ENCODE measurements at places on chromosomes 6 and 20.

GRCh38 chr6:53702316-53702715 lies 36.8 kb upstream of the KLHL31 start:
- no peak for DNase-seq

DNA sequence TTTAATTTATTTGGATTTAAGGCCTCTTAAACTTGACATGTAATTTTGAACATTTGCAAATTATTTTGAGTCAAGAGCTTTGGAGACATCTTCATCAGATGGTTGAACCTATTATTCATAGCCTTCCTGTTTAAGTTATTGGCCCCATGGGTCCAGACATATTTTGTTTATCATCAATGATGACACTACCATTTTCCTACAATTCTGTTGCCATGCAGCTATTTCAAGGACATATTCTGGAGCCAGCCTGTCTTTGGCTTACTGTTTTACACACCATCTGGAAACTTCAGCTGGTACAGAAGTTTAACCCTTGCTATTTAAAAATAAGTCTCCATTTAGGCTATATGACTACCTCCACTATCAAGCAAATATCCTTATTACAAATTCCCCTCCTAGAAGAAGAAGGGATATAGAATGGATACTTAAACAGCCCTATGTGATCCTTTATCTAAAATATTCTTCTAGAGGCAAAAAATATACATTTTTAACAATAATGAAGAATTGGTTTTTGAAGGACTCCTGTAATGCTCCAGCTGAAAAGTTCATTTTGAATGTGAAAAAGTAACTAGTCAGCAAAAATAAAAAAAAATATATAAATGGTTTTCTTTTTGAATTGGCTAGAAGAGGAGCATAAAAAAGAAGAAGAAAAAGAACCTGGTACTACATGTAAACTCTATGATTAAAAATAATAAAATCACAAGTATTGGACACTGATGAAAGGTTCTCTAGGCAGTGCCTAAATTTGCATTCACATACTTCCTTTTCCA lies 544.0 kb upstream of the HS3ST5 start:
- DNase-seq, result no peak

DNA sequence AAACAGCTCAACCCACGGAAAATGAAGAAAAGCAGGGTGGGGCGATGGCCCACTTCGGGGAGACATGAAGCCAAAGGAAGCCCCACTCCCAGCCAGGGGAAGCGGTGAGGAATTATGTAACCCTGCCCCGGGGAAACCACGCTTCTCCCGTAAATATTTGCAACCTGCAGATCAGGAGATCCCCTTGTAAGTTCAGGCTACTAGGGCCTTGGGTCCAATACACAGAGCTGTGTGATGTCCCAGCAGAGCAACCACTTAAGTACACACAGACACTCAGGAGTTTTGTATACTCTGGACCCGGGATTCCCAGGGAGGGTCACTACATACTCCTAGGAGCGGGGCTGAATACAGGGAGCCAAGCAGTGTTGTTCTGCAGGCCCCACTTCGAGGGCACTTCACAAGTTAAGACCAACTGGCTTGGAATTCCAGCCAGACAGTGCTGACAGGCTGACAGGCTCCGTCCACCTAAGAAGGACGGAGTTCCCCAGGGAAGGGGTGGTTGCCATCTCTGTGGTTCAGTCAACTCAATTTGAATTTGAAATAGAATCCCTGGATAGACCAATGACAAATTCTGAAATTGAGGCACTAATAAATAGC lies 301.4 kb upstream of the THEMIS start:
- no peak for DNase-seq

- no peak for DNase-seq
Observed at GRCh38 chr6:125743604-125744003, 5.8 kb upstream of the HEY2 start.

- no peak for DNase-seq
Observed at GRCh38 chr20:62500237-62500864, 24.6 kb upstream of the GATA5 start.

DNA sequence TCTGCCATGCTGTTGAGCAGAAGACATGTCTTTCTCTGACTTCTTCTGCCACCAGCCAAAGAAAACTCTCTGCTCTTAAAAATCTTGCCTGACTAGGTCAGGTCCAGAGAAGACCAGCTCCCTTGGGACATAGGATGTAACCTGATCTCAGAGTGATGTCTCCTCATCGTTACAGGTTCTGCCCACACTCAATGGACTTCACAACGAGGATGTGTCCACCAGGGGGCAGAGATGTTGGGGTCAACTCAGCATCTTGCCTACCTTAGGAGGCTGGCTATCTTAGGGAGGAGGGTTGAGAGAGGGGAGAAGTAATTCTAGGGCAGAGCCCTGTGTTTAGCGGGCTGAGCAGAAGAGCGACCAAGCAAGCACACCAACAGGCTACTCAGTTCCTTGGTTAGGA lies 207.6 kb upstream of the CDH4 start:
- no peak for DNase-seq

DNA sequence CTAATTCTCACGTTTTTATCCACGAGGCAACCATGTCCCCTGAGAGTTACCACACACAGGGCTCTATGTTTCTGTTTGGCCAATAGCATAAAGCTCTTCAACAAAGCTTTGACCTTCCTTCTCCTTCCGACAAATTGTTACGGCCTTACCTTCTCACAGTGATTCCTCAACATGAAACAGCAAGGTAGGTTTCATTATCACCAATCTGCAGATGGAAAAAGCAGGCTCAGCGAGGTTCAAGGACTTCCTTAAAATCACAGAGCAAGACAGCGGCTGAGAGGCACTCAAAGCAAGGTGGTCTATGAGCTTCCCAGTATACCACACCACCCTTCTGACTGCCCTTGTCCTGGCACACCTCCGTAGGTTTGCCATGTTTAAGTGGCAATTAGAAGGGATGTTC lies 360.0 kb downstream of the CD83 start:
- no peak for DNase-seq

DNA sequence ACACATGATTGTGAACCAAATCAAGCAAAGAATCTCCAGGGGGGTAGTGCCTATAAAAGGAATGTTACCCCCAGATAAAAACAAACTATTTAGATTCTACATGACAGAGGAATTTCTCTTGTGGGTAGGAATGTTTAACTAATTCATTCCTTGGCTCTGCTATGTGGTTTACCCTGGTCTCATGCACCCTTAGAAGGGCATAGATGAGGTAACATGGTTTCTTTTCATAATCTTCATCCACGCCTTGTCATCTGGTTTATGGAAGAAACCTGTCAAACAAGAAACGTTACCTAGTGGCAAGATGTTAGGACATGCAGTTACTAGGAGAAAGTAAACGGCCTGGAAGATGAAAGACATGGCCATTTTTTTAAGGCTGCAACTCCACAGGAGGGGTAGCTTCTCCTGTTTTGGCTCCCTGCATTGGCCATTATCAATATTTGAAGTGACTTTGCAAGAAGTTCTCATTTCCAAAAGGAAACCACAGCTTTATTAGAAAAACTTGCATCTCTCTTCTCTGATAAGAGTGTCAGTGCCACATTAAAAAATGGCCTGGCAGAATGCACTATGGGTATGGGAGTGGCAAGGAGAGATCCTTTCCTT lies 45.5 kb downstream of the STX11 start:
- DNase-seq, result no peak

DNA sequence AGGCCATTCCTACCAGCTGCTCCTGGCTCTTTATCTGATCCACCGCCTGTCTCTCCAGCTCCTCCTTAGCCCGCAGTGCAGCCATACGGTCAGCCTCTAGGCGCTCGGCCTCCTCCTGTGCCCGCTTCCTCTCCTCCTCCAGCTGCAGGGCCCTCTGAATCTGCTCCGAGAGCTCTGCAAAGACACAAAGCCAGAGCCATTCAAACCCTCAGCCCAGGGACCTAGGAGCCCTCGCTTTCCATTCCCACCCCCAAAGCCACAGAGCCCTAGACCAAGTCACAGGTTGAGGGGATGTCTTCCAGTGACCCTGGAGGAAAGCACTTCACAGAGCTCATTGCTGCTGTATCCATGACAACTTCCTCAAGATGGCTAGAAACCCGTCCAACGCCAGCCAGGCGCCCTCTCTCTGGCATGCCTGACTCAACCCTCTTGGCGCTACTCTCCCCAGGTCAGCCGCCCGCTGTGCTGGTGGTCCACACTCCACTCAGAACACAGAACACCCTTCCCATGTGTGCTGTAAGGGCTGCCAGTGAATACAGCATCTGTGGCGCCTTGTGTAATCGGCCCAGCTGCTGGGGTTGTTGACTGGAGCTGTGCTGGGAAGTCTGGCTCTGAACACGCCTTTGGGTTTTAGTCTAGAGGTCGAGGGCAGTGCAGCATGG lies 49.3 kb downstream of the EZR start:
- peak; percentile 63 for DNase-seq

DNA sequence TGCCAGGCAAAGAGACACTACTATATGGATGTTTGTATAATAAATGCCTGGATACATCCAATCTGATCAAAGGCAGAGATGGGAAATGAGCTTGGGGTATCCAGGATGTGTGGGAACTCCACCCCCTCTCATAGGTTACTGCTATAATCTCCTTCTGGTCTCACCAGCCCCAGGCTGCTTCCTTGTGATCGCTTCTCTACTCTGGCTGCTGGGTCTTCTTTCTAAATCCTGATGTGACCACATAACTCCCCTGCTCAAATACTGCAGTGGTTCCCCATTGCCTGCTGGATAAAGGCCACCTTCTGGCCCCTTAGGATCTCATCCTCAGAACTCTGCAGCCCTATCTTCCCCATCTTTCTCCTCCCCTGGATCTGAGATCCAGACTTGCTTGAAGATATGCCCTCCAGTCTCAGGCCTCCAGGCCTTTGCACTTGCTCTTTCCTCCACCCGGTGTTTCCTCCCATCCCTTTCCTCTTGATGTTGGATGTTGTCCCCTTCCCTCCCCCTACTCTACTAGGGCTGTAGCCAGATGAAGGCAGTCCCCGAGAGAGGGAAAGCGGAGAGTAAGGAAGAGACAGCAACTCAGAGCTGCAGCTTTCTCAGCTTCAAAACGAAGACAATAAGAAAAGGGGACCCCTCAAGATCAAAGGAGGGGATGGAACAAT lies 828 bp upstream of the XKR7 start:
- DNase-seq, result no peak

DNA sequence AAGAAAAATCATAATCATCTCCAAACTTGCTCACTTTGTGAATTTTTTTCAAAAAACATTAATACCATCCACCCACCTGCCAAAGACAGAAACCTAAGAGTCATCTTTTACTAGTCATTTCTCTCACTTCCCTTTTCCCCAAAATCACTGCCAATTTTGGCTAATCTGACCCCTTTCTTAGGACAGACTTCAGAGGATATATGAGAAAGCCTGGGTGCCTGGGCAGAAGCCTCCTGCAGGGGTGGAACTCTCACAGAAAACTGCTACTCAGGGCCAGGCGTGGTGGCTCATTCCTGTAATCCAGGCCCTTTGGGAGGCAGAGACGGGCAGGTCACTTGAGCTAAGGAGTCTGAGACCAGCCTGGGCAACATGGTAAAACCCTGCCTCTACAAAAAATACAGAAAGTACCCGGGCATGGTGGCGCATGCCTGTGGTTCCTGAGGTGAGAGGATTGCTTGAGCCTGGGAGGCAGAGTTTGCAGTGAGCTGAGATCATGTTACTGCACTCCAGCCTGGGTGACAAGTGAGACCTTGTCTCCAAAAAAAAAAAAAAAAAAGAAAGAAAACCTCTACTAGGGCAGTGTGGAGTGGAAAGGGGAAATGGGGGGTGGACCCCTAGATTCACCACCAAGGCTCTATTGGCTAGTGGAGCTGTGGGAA lies 3.8 kb downstream of the DEK start:
- no peak for DNase-seq

DNA sequence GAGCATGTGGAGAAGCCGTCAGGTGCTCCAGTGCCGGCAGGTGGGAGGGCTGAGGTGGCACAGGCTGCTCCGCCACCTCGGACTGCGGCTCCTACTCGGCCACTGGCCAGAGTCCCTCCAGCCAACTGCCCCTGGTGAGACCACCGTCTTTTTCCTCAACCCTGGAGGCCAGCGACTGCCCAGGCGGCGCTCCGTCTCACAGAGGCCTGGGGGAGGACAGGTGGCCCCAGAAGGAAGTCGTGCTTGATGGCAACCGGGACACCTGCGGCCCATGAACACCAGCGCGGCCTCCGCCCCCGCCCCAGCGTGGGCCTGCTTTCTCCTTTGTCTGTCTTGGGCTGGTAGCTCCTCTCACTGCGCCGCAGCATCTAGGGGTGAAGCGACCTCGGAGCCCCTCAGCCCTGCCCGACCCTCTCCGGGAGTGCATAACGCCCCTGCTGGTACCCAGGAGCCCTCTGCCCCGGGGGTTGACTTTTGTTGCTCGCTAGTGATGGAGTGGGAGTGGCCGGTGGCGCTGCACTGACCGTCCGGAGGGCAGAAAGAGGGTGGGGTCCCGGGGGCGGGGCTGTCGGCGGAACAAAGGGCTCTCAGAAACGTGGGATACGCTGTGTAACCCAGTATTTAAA lies 706 bp upstream of the TUBB2B start:
- no peak for DNase-seq

DNA sequence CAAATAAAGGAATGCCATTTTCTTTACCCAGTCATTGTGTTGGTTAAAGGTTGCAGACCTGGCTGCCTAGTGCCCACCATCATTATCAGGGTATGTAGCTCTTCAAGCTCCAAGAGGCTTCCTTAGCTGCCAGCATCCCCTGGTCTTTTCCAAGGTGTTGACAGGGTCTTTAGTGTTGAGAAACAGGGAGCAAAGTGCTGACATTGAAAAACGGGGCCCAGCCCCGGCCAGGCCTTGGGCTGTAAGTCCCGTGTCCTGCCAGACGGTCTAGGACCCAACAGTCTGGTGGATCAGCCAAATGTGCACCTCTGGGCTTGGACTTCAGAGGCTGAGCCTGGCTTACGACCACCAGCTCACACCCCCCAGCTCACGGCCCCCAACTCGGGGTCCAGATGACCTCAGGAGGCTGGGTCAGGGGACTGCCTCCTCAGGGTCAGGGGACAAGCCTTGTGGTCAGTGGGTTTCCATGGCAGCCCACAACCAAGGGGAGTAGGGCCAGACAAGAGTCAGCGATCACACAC lies 114.4 kb upstream of the MLN start:
- no peak for DNase-seq

Data from skeletal muscle cell (primary cell).